ENCODE measurements at places on chromosomes 4 and X. TPM values are rescaled to one million over a fixed set of nuclear protein-coding genes. Genes with fewer than 3 reads are reported as not detected.

DNA sequence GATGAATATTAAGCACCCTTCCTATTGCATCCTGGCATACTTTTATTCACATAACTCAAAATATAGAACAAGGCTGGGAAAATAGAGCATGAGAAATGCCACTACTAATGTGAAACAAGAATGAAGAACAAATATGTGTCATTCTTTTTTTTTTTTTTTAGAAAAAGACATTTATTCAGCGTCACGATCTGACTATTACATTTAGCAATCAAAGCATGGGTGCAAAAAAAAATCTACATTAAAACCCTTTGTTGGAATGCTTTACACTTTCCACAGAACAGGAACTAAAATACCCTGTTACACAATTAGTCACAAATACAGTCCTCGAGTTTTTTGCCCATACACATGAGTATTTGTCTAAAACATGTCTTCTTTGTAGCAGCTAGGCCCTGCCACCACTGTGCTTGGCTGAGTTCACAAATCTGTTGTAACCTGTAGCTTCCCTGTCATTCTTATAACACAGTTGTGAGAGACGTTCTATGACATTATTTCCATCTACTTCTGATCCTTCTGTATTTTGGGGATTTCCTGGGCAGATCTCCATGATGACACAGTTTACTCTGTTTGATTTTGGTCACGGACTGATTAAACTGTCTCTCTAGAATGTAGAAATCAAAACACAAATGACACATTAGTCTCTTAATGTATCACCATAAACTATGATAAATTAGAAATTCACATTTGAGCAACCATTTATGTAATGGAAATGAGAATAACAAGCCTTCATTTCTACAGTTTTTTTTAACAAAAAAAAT, 9.4 kb upstream of the TET2 start:
- no peak for DNase-seq

DNA sequence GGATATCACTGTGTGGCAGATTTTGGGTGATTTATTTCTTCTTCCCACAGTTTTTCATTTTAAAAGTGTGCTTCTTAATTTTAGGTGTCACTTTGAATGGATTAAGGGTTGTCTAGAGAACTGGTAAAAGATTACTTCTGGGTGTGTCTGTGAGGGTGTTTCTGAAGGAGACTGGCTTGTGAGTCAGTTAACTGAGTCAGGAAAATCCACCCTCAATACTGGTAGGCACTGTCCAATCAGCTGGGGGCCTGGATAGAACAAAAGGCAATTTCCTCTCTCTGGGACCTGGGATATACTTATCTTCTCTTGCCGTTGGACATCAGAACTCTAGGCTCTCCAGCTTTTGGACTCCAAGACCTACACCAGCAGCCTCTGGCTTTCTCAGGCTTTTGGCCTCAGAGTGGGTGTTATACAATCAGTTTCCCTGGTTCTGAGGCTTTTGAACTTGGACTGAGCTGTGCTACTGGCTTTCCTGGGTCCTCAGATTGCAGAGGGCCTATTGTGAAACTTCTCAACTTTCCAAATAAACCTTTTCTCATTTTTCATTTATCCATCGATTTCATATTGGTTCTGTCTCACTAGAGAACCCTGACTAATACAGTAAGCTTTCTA, 413.1 kb downstream of the GBA3 start:
- DNase-seq: no peak

Gene POU4F2
- not detected for polyA plus RNA-seq

DNA sequence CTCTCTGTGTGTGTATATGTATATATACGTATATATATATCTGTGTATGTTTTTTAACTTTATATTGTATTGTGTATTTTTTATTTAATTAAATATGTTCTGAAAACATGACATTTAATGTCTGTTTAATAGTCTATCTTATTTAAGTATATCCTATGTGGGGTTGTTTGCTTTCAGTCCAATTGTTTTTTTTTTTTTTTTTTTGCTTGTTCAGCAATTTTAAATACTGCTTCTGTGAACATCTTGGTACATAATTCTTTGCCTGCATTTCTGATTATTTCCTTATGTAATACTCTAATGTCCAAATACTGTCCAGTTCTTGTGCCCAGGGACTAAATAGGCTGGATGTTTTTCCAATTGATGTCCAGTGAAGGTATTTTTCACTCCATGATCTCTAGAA, 45.1 kb upstream of the MAD2L1 start:
- DNase-seq: no peak

Gene TMEM131L
- 46.6 TPM for polyA plus RNA-seq

DNA sequence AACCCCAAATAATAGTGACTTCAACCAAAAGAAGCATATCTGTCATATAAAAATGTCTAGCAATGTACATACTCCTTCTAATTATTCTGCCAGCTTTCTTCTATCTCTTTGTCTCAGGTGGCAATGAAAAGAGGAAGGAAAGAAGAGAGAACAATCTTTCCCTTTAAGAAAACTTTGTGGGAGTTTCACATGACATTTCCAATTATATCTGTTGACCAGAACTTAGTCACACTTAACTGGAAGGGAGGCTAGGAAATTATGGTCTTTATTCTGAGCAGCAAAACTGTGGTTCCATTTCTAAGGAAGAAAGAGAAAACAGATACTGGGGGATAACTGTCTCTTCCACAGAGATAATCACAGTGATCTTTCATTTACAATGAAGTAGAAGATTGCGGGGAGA, 12.9 kb upstream of the MAOA start:
- DNase-seq: no peak

Gene PRICKLE3
- polyA plus RNA-seq: 3.6 TPM

- no peak for DNase-seq
Observed at GRCh38 chr4:168839758-168840391, 170.2 kb downstream of the CBR4 start.

Gene ZXDB
- polyA plus RNA-seq: 5.2 TPM

DNA sequence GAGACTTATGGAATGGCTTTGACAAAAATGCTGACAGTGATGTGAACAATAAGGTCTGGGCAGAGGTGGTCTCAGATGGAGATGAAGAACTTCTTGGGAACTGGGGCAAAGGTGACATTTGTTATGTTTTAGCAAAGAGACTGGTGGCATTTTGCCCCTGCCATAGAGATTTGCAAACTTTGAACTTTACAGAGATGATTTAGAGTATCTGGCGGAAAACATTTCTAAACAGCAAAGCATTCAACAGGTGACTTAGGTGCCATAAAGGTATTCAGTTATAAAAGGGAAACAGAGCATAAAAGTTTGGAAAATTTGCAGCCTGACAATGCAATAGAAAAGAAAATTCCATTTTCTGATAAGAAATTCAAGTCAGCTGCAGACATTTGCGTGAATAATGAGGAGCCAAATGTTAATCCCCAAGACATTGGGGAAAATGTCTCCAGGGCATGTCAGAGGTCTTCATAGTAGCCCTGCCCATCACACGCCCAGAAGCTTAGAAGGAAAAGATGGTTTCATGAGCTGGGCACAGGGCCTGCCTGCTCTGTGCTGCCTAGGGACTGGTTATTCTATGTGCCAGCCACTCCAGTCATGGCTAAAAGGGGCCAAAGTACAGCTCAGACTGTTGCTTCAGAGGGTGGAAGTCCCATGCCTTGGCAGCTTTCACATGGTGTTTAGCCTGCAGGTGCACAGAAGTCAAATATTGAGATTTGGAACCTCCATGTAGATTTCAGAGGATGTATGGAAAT, 782.2 kb downstream of the TRAM1L1 start:
- no peak for DNase-seq

- DNase-seq: no peak
Observed at GRCh38 chr4:65391814-65392213, 278.5 kb downstream of the EPHA5 start.

DNA sequence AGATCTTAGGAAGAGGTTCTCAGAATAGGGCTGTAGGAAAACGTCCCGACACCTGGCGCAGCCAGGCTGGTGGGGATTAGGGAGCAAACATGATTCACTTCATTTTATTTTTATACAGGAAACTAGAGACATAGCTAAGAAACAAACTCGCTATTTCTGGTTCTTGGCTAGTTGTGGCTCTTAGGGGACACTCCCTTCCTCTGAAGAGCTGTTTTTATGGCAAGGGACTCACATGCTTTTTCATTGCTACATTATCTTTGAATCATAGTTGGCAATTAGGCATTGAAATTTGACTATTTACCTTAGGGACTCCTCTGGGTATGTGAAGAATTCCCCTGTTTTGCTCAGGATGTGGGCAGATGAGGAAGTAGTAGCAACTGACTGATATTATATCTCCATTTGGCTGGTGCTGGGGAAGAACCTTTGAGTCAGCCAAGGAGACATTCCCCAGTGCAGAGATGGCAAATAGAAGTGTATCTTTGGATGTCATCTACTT, 174.5 kb downstream of the SMIM20 start:
- no peak for DNase-seq

Gene PABPC1L2A
- polyA plus RNA-seq: not detected

Gene C4orf51
- polyA plus RNA-seq: not detected

DNA sequence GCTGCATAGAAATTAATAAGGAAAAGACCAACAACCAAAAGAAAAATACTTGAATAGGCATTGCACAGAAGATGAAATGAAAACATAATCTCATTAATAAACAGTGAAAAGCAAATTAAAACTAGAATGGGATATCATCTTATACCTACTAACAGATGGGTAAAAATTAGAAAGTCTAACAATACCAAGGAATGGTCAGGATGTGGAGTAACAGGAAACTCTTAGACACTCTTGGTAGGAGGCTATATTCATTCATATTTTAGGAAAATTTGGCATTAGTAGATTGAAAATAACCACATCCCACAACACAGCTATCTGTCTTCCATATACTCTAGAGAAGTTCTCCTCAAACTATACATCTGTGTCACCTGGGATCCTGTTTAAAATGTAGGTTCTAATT, 36.3 kb downstream of the SEC24B start:
- no peak for DNase-seq

DNA sequence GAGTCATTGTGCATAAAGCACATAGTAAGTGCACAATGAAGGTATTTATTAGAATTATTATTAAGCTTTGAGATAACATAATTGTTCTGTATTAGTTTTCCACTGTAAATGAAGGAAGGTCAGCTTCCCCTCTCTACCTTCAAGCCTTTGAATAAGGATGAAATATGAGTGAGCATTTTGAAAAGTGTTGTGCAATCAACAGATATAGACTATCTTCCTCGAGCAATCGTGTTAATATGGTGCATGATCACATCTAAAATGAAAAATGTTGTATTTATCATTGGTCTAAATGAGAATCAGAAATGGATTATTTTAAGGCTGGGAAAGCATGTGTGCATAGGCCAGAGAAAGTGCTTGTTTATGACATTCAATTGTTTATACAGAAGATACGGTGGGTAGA, 1474.6 kb upstream of the TENM3 start:
- no peak for DNase-seq

GRCh38 chr4:93982255-93982654, 153.7 kb downstream of the ATOH1 start:
- no peak for DNase-seq

Gene LRCH2
- 3.7 TPM for polyA plus RNA-seq

Gene TCP11X2
- not detected for polyA plus RNA-seq

DNA sequence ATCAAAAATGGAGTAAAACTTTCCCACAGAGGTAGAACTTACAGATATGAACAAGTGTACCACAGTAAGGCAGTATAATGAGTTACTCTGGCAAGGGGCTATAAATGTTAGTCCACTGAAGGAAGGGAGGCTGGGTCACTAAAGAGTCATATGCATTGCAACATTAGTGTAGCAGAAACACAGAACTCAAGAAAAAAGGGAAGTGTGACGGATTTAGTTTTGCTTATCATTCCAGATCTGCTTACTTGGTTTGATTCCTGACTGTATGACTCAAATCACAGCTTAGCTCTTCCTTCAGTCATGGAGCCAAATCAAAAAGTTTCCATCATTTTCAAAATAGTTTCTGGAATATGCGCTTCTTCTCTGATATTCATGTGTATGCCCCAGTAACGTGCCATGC, 148.7 kb downstream of the FSTL5 start:
- DNase-seq: no peak

Gene USO1
- polyA plus RNA-seq: 236 TPM

Gene CPZ
- 8.6 TPM for polyA plus RNA-seq

Gene PHF8
- 13.7 TPM for polyA plus RNA-seq

Gene CT45A5
- 0.89 TPM for polyA plus RNA-seq
